ENCODE measurements at places on chromosomes 7 and 10. TPM values are rescaled to one million over a fixed set of nuclear protein-coding genes. Genes with fewer than 3 reads are reported as not detected.

- no peaks in the 10 kb centered on the region for H3K27me3 ChIP-seq
- H3K36me3 ChIP-seq = no peaks in the 10 kb centered on the region
- no peak overlapping the region for H3K27ac ChIP-seq
- no peak for DNase-seq
Measured at GRCh38 chr10:3290550-3290949, 118.0 kb upstream of the PITRM1 start.

DNA sequence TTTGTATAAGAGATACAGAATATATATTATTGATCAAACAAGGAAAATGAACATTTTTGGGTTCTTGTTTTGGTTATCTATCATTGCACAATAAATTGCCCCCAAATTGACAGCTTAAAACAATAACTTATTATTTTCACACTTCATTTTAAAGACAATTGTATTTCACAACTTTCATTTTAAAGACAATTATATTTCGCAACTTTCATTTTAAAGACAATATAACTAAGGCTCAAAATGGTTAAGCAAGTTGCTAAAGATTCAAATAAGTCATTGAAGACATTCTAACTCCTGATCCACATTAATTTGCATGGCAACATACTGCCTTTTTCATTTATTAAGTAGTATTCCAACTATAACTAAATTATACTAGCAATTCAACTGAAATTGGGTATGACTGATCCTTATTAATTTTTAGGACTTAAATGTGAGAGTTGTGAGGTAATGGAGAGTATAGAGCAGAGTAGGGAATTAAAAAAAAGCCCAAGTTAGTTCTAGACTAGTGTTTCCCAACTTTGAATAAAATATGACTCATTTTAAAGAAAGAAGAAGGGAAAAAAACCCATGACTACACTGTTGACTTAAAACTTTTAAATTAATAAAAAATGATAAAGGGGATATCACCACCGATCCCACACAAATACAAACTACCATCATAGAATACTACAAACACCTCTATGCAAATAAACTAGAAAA is 9.9 kb upstream of the STEAP2 start:
- no peak overlapping the region for H3K4me3 ChIP-seq
- H3K4me1 ChIP-seq = no peaks in the 10 kb centered on the region
- no peaks in the 10 kb centered on the region for H3K27me3 ChIP-seq
- H3K36me3 ChIP-seq = no peaks in the 10 kb centered on the region
- H3K27ac ChIP-seq = no peak overlapping the region

DNA sequence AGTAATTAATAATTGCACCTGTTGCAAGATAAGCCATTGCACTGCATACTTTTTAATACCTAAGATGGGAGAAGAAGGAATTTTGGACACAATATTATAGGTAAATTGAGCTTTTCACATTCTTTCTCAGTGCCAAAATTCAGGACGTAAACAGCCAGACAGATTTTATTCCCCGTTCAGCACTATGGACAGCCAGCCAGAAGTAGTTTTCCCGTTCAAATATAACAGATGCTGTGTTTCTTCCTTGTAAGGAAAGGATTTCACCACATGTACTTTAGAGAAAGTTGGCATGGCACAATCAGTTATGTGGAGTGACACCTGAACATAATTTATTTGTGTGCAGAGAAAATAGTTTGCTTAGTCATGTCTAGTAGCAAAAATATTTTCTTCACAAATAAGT is 34.8 kb downstream of the SEMA3E start:
- no peak overlapping the region for H3K4me3 ChIP-seq
- H3K27ac ChIP-seq = no peak overlapping the region
- no peaks in the 10 kb centered on the region for H3K36me3 ChIP-seq
- H3K4me1 ChIP-seq = no peaks in the 10 kb centered on the region
- no peak for DNase-seq
- no peaks in the 10 kb centered on the region for H3K27me3 ChIP-seq

- no peaks in the 10 kb centered on the region for H3K36me3 ChIP-seq
- H3K4me1 ChIP-seq = no peaks in the 10 kb centered on the region
- DNase-seq = no peak
- no peak overlapping the region for H3K4me3 ChIP-seq
Measured at GRCh38 chr7:77989981-77990566, 191.5 kb downstream of the PHTF2 start.

DNA sequence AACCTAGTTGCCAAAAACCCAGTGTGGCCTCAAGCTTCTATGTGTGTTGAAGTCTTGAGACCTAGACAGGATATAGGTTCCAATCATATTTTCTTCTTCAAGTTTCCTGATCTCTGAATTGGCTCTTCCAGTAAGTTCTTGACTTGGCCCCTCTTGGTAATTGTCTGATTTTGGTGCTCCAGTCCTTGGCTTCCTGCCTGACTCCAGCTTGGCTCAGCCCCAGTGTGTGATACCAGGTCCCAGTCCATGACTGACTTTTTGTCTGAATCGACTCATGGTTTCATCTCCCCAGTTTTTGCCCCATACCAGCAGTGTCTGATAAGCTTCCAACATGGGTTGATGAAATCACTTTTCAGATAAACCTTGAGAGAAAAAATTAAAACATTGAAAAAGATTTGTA is 72.3 kb downstream of the FAS start:
- H3K4me3 ChIP-seq = no peak overlapping the region
- DNase-seq = no peak
- H3K27ac ChIP-seq = no peak overlapping the region
- H3K27me3 ChIP-seq = no peaks in the 10 kb centered on the region

DNA sequence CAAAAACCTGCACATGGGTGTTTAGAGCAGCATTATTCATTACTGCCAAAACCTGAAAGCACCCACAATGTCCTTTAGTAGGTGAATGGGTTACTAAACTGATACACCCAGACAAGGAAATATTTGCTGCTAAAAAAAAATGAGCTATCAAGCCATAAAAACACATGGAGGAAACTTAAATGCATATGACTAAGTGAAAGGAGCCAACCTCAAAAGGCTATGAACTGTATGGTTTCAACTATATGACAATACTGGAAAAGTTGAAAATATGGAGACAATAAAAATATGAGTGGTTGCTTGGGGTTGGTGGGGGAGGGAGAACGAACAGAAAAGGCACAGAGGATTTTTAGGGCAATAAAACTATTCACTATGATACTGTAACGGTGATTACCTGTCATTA is 291.0 kb downstream of the TNS3 start:
- H3K4me1 ChIP-seq = no peaks in the 10 kb centered on the region
- no peak overlapping the region for H3K27ac ChIP-seq
- no peaks in the 10 kb centered on the region for H3K36me3 ChIP-seq
- DNase-seq = no peak
- H3K27me3 ChIP-seq = no peaks in the 10 kb centered on the region
- H3K4me3 ChIP-seq = no peak overlapping the region

- H3K36me3 ChIP-seq = no peaks in the 10 kb centered on the region
- no peak overlapping the region for H3K4me3 ChIP-seq
- H3K4me1 ChIP-seq = peaks cover under 1% of the 10 kb centered on the region
- H3K27me3 ChIP-seq = no peaks in the 10 kb centered on the region
- DNase-seq = no peak
Measured at GRCh38 chr10:63491588-63492316, 26.0 kb upstream of the JMJD1C start.

DNA sequence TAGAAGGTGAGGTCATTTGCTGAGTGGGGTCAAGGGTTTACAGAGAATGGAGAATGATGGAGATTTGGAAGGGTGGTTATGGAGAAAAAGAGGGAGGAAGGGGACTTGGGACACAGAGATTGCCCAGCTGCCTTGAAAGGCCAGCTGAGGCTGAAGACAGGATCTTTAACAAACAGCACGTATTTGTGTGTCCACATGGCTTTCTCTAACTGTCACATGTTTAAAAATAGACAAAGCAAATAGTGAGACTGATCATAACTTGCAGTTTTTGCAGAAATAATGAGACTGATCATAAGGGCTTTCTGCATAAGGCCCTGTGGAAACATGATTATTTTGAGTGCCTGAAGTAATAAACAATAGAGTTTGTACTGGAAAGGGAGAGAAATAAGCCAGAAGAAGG is 212.7 kb downstream of the HDAC9 start:
- H3K27ac ChIP-seq = no peak overlapping the region
- no peaks in the 10 kb centered on the region for H3K4me1 ChIP-seq
- no peak overlapping the region for H3K4me3 ChIP-seq
- H3K27me3 ChIP-seq = no peaks in the 10 kb centered on the region
- DNase-seq = no peak

GRCh38 chr10:30052062-30052461 is 7.3 kb downstream of the JCAD start:
- H3K27me3 ChIP-seq = no peaks in the 10 kb centered on the region
- no peak overlapping the region for H3K4me3 ChIP-seq
- no peak overlapping the region for H3K27ac ChIP-seq
- no peak for DNase-seq

DNA sequence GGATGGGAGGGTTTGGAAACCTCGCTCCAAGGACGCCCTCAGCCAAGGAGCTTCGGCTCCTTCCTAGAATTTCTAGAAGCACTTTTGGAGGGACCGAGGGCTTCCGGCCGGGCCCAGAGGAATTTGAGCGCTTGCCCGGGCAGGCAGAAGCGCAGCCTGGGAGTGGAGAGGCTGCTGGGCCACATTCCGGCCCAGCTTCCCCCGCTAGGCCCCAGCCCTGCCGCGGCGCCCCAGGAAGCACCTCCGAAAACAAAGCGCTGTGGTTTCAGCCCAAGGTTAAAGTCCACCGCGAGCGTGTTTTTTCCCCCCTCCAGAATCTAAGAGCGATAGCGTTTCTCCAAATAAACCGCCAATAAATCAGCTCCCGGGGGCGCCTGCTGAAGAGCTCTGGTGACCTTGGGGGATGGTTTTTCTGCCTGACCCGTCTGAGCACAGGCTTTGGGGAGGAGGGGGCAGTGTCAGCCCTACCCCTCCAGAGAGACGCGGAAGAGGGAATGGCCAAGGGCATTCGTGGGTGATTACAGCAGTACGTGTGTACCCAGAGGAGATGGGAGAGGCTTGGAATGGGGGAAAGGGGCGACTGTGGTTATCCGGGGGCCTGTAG is 5.7 kb upstream of the TNRC18 start:
- no peak for DNase-seq
- peaks cover 31% of the 10 kb centered on the region for H3K4me1 ChIP-seq
- peaks cover 30% of the 10 kb centered on the region for H3K27me3 ChIP-seq
- H3K36me3 ChIP-seq = no peaks in the 10 kb centered on the region
- no peak overlapping the region for H3K27ac ChIP-seq

DNA sequence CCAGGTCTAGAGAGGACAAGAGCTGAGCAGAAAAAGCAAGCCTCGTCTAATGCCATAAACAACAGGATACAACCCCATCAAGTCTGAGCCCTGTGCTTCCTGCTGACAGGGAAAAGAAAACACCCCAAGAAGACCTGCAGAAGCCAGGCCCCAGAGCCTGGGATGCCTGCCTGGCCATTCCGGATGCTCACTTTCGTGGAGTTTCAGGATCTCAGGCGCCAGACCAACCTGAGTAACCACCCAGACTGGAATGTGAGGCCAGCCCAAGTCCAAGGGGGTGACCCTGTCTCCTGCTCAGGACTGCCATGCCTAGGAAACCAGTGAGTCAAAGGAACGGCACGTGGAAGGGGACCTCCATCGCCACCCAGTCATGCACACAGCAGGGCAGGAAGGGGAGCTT is 74.3 kb downstream of the PLXNA4 start:
- H3K27me3 ChIP-seq = no peaks in the 10 kb centered on the region
- no peaks in the 10 kb centered on the region for H3K36me3 ChIP-seq
- H3K27ac ChIP-seq = no peak overlapping the region
- no peak overlapping the region for H3K4me3 ChIP-seq
- no peaks in the 10 kb centered on the region for H3K4me1 ChIP-seq
- no peak for DNase-seq

- no peaks in the 10 kb centered on the region for H3K27me3 ChIP-seq
- H3K4me1 ChIP-seq = no peaks in the 10 kb centered on the region
- no peak overlapping the region for H3K27ac ChIP-seq
- no peak for DNase-seq
- no peaks in the 10 kb centered on the region for H3K36me3 ChIP-seq
- H3K4me3 ChIP-seq = no peak overlapping the region
Measured at GRCh38 chr7:1818575-1819258, 148.6 kb downstream of the ELFN1 start.

GRCh38 chr10:48774416-48775205 is 89.9 kb downstream of the WDFY4 start:
- no peak for DNase-seq
- no peaks in the 10 kb centered on the region for H3K36me3 ChIP-seq
- H3K4me3 ChIP-seq = no peak overlapping the region
- no peaks in the 10 kb centered on the region for H3K27me3 ChIP-seq
- no peak overlapping the region for H3K27ac ChIP-seq

DNA sequence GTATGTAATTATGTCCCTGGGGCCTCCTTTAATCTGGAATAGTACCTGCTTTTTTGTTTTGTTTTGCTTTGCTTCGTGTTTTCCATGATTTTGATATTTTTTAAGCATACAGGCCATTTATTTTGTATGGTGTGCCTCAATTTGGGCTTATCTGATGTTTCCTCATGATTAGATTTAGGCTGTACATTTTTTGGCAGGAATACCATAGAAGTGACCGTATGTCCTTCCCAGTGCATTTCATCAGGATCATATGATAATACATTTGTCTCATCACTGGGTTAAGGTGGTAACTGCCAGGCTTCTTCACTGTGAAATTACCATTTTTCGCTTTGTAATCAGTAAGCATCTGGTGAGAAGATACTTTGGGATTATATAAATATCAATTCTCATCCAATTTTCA is 117.8 kb upstream of the SAMD8 start:
- DNase-seq = no peak
- no peaks in the 10 kb centered on the region for H3K4me1 ChIP-seq
- H3K27me3 ChIP-seq = no peaks in the 10 kb centered on the region
- peaks cover 34% of the 10 kb centered on the region for H3K36me3 ChIP-seq
- no peak overlapping the region for H3K4me3 ChIP-seq

DNA sequence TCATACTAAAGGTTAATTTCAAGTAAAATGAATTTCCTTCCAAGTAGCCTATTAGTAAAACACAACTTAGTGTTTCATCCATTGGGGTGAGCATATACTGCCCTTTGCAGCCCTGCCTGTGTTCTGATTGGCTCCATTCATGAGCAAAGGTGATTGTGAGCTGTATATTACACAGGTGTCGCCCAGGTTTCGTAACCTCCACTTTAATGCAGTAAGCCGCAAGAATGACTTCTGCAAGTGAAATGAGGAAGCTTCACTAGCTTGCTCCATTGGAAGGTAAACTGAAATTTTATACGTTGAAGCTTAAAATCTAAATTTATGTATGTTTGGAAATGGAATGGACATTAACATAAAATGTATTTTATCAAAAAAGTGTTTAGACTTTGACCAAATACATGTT is 24.4 kb downstream of the MTURN start:
- no peak overlapping the region for H3K4me3 ChIP-seq
- no peaks in the 10 kb centered on the region for H3K36me3 ChIP-seq
- DNase-seq = no peak
- H3K27me3 ChIP-seq = no peaks in the 10 kb centered on the region

GARIN1A gene
- 2.4 TPM for total RNA-seq

CALN1 gene
- 0.03 TPM for total RNA-seq

SPDYE1 gene
- total RNA-seq = not detected

ANK3 gene
- 61.4 TPM for total RNA-seq

Measured in naive thymus-derived CD4-positive, alpha-beta T cell (primary cell).